ENCODE measurements at places on chromosomes 6 and 20. TPM values are rescaled to one million over a fixed set of nuclear protein-coding genes. Genes with fewer than 3 reads are reported as not detected.

Gene RPL7L1
- total RNA-seq = 102 TPM

Gene UBE2V1
- total RNA-seq = 158 TPM

Gene SAMHD1
- 5.9 TPM for total RNA-seq

Gene EYA2
- total RNA-seq = 1.9 TPM

Gene FOXO3
- 11.0 TPM for total RNA-seq

Gene TINAG
- not detected for total RNA-seq

Gene FAM217A
- total RNA-seq = 2.8 TPM

Gene ERGIC3
- 249 TPM for total RNA-seq

Gene PSMB9
- total RNA-seq = 0.05 TPM

Gene DNAH8
- total RNA-seq = 0.69 TPM

Gene CALHM6
- 0.82 TPM for total RNA-seq

Gene EPPIN
- total RNA-seq = 1.7 TPM

Gene PARD6B
- 8.6 TPM for total RNA-seq

Gene NNAT
- 453 TPM for total RNA-seq

Gene BMP7
- 0.16 TPM for total RNA-seq

Gene TRIM10
- 0.08 TPM for total RNA-seq

Gene COL12A1
- 23.4 TPM for total RNA-seq

Gene FNDC1
- 0.10 TPM for total RNA-seq

Gene F13A1
- total RNA-seq = 0.09 TPM

Gene NT5E
- total RNA-seq = 1.5 TPM

Gene LTA
- total RNA-seq = 0.36 TPM

Gene DDO
- 0.43 TPM for total RNA-seq
